ENCODE measurements at places on chromosomes 12 and 14.
A peak's percentile ranks its signal among the peaks of the same experiment; 100 is the strongest.

DNA sequence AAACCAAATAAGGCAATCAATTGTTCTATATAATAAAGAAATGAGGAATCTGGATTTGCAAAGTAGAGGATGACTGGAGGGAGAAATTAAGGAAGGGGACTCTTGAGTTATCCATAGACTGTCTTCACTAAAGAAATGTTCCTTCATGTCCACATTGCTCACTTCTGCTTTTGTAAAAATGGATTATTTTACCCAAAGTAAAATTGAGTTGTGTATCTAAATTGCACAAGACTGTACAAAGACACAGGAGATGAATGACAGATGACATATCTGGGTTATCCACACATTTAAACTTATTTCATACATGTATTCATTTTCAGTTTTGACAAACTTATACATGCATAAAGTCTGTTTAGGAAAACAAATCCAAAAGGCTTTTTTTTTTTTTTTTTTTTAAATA lies 11.3 kb downstream of the ATP2B1 start:
- DNase-seq = no peak

- DNase-seq = no peak
Measured at GRCh38 chr14:77238996-77239395, 32.0 kb downstream of the NGB start.

- no peak for DNase-seq
Measured at GRCh38 chr12:18753481-18754123, 15.7 kb downstream of the CAPZA3 start.

- no peak for DNase-seq
Measured at GRCh38 chr12:107512391-107512790, 173.2 kb upstream of the PWP1 start.

GRCh38 chr12:103566398-103566797 lies 20.7 kb upstream of the STAB2 start:
- no peak for DNase-seq

GRCh38 chr12:89470741-89471509 lies 53.7 kb downstream of the GALNT4 start:
- DNase-seq = no peak

GRCh38 chr12:108457734-108458361 lies 57.2 kb upstream of the FICD start:
- DNase-seq = no peak

DNA sequence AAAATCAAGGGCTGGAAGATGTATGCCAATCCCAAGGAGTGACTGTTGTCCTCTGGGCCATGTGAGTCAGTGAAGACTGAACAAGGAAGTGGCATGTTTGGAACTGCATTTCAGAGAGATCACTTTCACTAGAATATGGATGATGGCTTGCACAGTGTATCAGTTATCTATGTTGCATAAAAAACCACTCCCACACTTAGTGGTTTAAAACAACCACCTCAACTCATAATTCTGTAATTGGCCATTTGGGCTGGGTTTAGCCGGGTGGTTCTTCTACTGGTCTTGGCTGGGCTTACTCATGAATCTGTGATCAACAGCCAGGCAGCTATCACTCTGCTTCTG lies 15.4 kb downstream of the BDKRB1 start:
- no peak for DNase-seq

DNA sequence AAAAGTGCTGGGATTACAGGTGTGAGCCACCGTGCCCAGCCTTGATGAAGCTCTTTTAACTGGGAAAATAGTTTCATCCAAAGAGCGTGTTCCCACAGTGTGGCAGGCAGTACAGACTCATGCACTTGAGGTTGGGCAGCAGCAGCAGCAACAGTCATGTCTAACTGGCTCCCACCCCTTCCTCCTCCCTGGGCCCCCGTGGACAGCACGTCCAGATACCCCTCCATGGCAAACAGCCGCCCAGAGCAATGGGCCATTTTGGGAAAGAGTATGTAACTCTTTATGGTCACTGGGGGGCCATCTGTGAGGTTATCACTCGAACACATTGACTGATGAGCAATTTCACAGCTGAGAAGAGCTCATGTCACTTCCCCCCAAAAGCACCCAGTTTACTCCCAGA lies 279.1 kb upstream of the NOS1 start:
- DNase-seq = no peak

DNA sequence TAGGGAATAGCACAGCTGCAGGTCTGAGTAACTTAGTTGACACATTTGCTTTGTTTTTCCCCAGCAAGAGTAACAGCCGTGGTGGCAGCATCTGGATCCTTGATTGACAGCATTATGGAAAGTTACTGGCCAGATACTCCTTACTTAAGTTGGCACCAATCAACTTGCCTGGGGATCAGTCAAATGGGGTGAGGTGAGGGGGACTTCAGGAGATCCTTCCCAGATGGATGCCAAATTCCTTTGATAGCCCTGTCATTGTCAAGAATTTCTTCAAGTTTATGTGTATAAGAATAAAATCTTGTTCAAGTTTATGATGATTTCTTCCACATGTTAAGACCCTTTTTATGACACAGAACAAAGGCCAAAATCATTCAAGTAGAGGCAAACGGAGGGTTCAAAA lies 618.4 kb downstream of the SLC6A15 start:
- no peak for DNase-seq

DNA sequence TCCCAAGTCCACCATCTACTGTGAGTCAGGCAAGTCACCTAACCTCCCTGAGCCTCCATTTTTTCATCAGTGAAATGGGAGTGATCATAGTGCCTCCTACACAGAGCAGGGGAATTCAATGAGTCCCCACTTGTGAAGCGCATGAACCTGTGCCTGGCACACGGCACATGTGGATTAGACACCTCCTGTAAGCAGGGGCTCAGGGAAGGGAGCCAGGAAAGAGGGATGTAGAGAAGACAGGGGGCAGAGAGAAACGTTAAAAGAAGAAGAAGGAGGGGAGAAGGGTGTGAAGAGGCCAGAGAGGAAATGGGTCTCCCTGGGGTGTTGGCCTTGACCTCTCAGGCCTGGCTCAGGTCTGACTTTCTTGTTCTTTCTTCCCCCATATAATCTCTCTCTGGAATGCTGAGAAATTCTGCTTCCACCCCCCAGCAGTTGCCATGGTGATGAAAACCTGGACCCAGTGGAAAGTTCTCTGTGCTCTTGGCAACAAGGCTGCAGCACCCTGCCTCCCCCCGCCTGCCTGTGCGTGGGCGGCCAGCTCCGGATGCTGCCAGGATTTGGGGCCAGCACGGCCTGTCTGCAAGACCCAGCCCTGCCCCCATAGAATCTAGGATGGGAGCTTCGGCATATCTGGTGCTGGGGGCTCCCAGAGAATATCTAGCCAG lies 94.5 kb downstream of the CALM1 start:
- no peak for DNase-seq

GRCh38 chr12:132719141-132719953 lies 8.7 kb downstream of the PGAM5 start:
- DNase-seq = no peak

GRCh38 chr14:55370883-55371455 lies 40.7 kb downstream of the ATG14 start:
- no peak for DNase-seq

DNA sequence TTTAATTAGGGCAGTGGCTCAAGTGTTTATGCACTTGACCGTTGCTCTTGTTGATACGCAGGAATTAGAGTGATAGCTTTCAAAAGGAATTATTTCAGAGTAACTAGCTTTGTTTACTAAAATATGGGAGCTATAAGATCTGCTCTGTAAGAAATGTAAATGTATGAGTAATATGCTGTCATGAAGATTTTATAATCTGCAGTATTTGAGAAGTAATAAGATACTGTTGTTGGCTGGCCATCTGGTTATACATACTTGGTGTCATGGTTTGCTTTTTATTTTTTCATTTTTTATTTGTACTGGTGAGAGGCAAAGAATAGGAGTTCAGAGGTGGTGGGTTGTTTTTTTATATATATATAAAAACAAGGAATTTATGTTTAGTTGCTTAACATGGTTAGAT lies 58.5 kb downstream of the PLXNC1 start:
- no peak for DNase-seq

DNA sequence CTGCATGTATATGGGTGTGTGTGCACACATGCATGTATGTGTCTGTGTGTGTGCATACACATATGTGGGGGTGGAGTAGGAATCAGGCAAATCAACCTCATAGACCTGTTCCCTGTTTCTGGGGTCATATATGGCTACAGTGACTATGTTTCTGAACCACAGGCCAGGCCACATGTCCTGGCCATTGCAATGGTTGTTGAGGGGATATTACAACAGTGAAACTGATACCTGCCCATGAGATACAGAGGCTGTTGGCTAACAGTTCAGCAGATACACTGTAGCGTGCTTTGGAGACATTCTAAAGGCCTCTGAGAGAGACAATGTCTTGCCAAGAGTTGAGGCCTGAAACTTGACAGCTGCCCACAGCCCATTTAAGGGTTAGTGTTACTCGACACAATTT lies 47.3 kb upstream of the FOS start:
- DNase-seq = no peak

DNA sequence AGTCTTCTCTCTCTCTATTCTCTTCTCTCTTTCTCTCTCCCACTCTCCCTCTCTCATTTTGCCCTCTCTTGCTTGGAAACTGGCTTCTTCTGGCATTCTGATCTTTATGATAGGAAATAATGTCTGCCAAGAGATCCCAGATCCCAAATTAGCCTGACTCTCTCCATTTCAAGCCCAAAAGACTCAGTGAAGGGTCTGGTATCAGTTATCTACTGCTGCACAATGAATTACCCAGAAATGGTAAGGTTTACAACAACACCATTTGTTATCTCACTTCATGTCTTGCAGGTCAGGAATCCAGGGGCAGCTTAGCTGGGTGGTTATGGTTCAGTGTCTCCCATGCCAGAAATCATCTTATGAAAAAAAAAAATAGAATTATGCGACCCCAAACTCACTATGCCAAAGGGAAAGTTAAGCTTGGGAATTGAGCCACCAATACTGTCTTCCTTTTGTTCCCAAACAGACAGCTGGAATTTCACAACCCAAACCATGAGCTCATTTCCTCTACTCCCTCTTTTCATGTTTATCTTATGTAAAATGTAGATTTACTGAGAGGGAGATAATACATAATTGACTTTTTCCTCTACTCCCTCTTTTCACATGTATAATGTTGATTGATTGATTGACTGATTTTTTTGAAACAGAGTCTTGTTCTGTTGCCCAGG lies 67.8 kb upstream of the FICD start:
- no peak for DNase-seq

DNA sequence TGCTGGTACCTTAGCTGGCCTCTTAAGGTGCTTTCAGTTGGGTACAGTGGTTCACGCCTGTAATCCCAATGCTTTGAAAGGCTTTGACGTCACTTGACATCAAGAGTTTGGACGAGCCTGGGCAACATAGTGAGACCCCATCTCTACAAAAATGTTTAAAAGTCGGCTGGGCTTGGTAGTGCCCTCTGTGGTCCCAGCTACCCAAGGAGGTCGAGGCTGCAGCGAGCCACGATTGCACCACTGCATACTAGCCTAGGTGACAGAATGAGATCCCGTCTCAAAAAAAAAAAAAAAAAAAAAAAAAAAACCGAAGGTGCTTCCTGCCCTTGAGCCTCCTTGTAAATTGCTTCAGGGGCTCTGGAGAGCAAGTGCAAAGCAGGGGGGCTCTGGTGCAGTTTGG lies 50.0 kb downstream of the ACACB start:
- DNase-seq = no peak

DNA sequence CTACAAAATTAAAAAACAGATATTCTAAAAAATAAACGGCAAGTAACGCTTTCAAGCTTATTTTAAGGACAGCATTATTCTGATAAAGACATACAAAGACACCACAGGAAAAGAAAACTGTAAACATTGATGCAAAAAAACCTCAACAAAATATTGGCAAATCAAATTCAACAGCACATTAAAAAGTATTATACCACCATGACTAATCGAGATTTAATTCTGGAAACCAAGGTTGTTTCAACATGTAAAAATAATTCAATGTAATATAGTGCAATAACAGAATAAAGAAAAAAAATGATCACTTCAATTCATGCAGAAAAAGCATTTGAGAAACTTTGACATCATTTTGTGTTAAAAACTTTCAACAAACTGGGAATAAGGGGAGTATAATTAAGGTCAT lies 1323.2 kb downstream of the FSCB start:
- DNase-seq = no peak

- DNase-seq = peak; percentile 76
Measured at GRCh38 chr12:6635375-6635855, 344 bp downstream of the LPAR5 start.

- no peak for DNase-seq
Measured at GRCh38 chr14:103129301-103130016, 6.2 kb downstream of the TNFAIP2 start.

DNA sequence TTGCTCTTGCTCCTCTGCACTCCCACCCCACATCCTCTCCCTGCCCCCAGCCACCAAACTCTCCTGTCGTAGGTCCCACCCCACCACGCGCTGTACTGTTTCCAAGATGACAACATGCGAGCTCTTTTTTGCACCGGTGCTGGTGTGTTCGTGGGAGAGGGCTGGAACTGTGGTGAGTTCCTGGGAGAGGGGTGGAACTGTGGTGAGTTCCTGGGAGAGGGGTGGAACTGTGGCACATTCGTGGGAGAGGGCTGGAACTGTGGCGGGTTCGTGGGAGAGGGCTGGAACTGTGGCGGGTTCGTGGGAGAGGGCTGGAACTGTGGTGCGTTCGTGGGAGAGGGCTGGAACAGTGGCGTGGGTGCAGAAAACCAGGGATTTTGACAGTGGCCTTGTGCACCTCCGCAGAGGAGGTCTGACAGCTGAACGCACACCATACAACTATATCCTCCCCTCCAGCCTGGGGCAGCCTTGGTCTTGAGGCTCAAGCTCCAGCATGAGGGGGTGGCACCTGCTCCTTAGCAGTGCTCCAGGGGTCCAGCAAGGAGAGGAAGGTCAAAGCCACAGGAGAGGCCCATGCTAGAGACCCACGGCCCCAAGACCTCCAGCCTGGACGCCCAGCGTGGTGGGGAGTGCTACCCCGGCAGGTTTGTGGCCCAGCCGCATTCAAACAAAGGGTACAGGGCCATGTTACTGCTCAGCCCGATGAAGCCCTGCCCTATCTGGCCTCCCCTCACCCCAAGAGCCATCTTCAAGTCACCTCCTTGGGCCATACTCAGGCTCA lies 50.1 kb downstream of the ACTN1 start:
- DNase-seq = no peak

Measured in activated CD4-positive, alpha-beta memory T cell treated with anti-CD3 and anti-CD28 coated beads for 36 hours (primary cell).